ENCODE measurements at places on chromosomes 5 and 9.

DNA sequence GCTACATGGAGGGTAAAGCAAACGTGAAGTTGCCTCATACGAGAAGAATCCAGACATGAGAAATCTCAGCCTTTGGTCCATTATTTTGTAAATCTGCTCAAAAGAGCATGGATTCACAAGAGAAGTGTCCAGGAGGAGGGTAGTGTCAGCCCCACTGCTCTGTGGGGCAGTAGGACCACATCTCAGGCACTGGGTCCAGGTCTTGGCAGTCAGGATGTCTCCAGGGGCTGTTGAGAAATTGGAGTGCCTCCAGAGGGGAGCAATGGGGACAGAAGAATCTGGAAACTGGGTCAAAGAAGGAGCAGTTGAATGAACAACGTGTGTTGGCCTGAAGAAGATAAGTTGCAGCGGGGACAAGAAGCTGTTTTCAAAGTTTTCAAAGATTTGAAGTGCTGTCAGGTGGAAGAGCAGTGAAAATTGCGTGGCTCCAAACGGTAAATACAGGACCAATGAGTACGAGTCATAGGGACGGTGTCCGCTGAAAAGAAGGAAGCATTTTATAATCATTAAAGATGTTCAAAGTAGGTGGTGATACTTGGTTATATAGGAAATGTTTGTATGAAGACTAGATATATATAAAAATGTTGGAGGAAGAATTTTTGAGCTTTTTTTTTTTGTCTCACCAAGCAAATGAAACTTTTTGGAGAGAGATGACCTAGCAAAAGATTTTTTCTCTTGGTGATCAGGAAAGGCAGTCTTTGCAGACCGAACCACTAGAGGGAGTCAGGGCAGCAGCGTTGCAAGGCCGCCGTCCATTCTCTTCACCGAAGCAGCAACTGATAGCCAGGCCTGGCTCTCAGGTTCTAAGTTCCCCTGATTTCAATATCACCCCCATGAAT, 57.1 kb upstream of the ZBED3 start:
- DNase-seq = no peak

DNA sequence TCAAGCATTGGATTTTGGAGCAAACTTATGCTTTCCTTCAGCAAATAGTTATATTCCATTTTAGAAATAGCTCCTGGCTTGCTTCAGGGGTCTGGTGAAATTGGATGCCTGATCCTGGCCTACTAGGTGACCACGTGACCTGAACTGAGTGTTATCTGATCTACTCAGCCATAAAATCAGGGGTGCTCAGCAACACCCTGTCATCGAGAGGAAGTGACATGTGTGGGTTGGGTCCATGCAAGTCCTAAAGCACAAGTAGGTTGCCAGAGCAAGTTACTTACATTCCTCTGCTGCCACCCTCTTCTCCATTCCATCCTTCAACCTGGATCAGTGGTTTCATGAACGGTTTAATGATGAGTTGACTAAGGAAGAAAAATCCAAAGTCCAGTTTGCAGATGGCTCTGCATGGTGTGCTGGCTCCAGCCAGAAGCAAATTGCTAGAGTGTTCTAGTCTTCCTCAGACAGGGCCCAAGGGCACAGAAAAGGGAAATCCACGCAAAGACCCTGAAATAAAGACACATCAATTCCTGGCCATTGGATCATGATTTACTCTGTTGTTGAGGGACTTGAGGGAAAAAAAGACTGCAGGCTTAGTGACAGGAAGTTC, 2.8 kb upstream of the FAM193B start:
- DNase-seq = no peak

GRCh38 chr5:39283231-39283818, 64.0 kb upstream of the FYB1 start:
- peak; percentile 31 for DNase-seq

DNA sequence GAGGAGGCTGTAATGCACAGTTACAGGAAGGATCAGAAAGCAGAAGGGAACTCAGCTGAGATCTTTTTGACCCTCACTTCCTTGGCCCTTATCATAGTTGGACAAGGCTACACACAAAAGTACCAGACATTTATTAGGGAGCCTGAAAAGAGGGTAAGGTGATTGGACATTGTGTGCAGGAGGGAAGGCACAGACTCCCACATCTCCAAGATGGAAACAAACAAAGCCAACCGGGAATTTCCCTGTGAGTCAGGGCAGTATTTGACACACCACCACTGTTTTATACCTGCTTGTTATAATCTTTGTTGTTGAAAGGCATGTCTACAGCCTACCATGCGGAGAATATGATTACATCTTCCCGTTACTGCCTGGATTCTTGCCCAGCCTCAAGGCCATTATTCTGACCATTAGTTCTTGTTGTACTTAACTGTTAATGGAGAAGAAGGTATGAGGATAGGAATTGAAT, 3.0 kb upstream of the CCNG1 start:
- no peak for DNase-seq

GRCh38 chr5:111697215-111697614, 59.8 kb downstream of the NREP start:
- no peak for DNase-seq

DNA sequence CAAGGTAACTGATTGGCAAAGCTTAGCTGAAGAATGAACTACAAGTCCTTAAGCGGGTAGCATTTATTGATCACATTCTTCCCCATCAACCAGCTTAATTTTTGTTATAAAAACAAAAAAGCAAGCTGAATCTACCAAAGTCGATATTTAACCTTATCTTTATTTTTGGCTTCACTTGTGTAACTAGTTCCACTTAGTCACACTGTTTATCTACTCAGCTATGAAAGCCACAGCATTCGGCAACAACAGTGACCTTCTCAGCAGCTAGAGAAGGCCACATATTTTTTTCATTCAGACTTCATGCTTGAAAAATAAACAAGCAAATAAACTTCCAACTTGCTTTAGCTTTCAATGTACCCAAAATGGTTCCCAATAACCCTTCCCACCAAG, 69.4 kb downstream of the KLHL3 start:
- DNase-seq = no peak

DNA sequence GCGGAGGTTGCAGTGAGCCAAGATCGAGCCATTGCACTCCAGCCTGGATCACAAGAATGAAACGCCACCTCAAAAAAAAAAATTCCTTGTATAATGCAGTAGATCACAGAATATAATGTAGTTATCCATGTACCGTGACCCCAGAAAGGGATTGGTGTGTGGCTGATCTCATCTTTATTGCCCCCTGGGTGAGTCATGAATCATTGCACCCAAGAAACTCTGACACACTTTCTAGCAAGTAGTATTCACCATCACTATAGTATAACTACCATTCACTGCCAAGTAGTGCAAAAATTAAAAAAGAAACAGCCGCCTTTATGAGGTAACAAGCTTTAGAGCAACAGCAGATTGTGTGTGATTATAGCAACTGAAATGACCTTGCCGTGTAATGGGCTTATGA, 23.7 kb upstream of the ANKH start:
- no peak for DNase-seq

DNA sequence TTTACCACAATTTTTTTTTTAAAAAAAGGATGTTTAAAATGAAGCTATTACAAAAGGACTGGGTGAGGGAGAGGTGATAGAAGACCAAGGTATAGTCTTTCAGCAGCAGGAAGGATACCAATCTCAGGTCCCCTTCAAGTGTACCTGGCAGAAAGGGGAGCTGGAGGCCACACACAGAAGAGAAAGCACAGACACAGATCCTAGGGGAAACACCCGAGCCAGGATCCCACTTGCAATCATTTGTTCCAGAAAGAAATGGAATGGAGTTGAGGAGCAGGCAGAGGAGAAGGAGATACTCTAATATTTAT, 5.6 kb downstream of the GNPDA1 start:
- no peak for DNase-seq

- no peak for DNase-seq
These were observed 188.4 kb downstream of the SNCAIP start for GRCh38 chr5:122500245-122501088.

GRCh38 chr5:101543780-101544179, 640.7 kb upstream of the ST8SIA4 start:
- no peak for DNase-seq

GRCh38 chr5:169827769-169828168, 152.5 kb downstream of the INSYN2B start:
- no peak for DNase-seq

- DNase-seq = no peak
These were observed 107.2 kb upstream of the RAD23B start for GRCh38 chr9:107175816-107176435.

GRCh38 chr9:95491543-95492320, 25.0 kb downstream of the PTCH1 start:
- DNase-seq = no peak

DNA sequence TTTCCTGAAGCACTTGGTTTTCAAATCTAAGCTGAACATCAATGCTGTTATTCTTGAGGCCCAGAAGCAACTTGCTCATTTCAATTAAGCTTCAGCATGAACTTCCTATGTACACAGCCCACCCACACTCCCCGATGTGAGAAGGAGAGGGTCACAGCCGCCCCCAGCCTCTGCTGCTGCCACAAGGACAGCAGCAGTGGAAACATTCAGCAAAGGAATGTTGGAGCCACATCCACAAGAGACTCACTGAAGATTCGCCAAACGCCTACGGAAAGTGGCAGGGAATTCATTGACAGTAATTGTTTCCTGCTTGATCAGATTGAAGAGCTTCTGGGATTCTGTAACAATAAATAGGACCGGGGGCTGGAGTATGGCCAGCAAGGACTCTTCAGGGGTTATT, 2.9 kb downstream of the TGFBI start:
- no peak for DNase-seq

GRCh38 chr9:7316166-7316795, 483.3 kb downstream of the DMAC1 start:
- no peak for DNase-seq

- DNase-seq = no peak
These were observed 15.5 kb upstream of the CCNJL start for GRCh38 chr5:160327818-160328217.

- DNase-seq = no peak
These were observed 165.1 kb downstream of the PAPPA start for GRCh38 chr9:116318468-116319374.

Measured in effector memory CD4-positive, alpha-beta T cell (primary cell).